ENCODE measurements at places on chromosomes 11 and 22.
A peak's percentile ranks its signal among the peaks of the same experiment; 100 is the strongest.

DNA sequence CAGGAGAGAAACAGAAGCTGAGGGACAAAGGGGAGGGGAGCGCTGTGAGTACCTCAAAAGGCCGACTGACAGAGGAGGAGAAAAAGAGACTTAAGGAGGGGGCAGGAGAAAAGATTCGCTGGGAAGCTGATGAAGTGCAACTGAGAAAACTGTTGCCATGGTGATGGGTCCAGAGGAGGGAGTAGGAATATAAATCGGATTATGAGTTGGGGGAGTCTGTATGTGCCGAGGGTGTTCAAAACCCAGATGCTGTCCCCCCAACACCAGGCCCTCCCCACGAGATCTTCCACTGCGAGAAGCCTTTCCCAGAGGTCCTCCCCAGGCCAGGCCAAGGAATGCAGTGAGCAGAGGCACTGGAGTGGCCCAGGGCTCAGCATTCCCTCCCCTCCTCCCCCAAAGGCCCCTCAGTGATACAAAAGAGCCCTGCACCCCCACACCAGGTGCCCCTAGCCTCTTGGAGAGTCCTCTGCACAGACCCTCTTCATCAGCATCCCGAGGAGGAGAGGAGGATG, 13.7 kb upstream of the BCL9L start:
- DNase-seq: no peak

DNA sequence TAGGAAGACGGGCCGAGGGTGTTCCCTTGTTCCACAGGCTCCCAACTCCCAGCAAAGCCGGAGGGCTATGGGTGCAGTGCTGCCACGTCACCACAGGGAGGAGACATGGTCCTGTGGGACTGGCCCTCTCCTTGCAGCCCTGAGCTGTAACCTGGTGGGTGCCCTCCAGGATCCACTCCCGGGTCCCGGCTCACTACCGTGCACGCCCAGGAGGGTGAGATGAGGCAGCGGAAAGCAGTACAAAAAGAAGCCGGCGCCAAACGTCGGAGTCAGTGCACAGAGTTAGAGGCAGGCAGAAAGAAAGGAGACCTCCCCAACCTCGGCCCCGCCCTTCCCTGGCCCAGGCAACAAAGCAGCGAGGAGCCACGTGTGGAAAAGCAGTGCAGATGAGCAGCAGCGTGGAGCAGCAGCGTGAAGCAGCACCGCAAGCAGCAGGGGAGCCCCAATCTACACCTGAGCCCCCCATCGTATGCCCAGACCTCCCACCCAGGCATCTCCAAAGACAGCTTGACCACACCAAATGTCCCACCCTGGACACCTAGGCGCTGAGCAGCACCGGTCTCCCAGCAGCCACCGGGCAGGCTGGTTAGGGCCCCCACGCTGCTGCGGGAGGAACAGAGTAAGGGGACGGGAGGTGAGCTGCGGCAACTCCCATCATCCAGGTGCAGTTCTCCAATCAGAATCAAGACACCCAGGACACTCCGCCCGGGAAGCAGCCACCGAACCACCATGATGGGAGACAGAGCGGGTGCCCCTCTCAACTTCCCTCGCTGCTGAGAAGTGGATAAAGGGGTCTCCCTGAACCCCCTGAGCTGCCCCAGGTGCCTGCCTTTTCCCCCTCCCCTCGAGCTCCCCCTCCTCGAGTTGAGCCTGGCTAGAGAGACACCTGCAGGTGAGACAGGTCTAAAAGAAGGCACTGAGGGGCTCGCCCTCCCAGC, 28.8 kb downstream of the IGSF9B start:
- peak; percentile 80 for DNase-seq

- peak; percentile 86 for DNase-seq
These were observed at the start of gene NCF4 for GRCh38 chr22:36860821-36861659. TSS of gene NCF4 (plus strand) at chr22:36861006. CDS start at chr22:36861172, 166 bp downstream.

- no peak for DNase-seq
These were observed 238.8 kb downstream of the TBC1D22A start for GRCh38 chr22:47001288-47001687.

DNA sequence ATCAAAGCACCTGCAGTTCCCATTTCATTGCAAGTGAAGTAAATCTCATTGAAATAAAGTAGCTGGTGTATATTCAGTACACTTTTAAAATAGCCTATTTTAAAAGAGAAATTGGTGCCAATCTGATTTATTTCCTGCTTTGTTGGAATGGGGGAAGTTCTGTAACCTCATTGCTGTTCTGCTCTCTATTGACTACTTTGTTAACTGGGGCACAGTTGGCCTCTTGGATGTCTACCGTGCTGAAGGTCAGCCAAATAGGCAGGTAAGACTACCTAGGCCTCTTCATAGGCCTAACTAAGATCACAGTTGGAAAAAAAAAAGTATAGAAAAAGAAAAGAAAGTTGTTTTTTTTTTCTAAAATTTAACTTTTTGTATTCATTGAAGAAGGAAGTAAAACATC, 9.2 kb downstream of the CTNND1 start:
- DNase-seq: no peak

GRCh38 chr22:33451866-33452469, 393.8 kb upstream of the SYN3 start:
- DNase-seq: no peak

- no peak for DNase-seq
These were observed 125.7 kb upstream of the SNX19 start for GRCh38 chr11:131042041-131042390.

DNA sequence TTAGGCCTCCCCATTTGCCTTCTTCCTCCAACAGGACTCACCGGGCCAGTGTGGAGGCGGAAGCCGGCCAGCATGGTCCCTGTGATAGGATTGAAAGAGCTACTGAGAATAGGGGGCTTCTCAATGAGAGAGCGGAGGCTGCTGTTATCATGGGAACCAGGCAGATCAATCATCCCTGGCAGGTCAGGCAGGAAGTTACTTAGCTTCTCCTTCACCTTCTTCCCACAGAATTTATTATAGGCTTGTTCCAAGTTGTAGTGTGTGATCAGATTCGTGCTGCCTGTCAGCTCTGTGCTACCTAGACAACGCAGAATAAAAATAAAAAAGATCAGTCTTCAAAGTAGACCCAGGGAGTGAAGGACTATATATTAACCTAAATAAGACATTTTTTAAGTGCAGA, 7.1 kb downstream of the MED19 start:
- no peak for DNase-seq

DNA sequence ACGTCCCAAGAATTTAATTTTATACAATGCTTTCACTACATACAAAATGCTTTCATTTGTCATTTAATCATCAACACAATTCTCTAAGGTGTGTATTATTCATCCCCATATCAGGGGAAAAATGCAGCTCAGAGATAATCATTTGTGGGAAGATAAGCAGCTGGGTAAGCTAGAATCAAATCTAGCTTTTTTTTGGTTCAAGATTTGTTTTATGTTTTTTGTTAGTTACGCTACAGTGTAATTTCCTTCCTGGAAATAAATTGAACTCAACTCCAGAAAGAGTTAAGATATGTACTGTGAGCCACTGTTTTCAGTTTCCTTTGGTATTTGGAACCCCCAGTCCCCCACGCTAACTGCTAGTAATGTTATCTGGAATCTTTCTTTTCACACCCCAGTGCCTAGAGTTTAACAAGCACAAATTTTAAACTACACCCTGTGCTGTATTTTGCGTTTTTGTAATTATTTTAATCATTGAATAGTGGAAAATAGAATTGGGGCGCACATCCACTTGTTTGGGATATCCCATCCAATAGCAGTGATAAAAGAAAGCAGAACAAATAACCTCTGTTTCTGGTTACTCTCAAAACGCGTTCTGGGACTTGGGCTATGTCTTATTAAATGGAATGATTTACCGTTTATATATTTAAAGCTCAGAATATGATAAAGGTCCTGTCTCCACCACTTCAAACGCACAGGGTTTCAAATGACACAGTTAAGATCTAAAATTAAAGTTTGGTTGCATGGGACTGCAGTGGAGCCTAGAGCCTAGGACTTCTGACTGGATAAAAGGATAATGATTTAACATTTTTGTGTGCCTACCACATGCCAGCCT, 2.1 kb upstream of the HSPA8 start:
- DNase-seq: no peak

GRCh38 chr22:45205276-45205925, 35.3 kb downstream of the KIAA0930 start:
- DNase-seq: no peak

GRCh38 chr11:42951266-42951665, 360.5 kb upstream of the API5 start:
- DNase-seq: no peak

- DNase-seq: no peak
These were observed 6.1 kb upstream of the WNT11 start for GRCh38 chr11:76212086-76213035.

GRCh38 chr11:32821517-32821916, 8.2 kb upstream of the PRRG4 start:
- no peak for DNase-seq

DNA sequence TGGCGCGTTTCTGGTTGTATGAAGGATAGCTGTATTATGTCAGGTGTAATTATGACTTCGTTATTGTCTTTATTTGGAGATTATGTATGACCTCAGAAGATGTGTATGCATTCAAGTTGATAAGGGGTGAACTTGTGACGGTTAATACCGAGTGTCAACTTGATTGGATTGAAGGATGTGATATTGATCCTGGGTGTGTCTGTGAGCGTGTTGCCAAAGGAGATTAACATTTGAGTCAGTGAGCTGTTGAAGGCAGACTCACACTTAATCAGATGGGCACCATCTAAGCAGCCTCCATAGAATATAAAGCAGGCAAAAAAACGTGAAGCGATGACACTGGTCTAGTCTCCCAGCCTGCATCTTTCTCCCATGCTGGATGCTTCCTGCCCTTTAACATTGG, 15.3 kb upstream of the CD82 start:
- no peak for DNase-seq

DNA sequence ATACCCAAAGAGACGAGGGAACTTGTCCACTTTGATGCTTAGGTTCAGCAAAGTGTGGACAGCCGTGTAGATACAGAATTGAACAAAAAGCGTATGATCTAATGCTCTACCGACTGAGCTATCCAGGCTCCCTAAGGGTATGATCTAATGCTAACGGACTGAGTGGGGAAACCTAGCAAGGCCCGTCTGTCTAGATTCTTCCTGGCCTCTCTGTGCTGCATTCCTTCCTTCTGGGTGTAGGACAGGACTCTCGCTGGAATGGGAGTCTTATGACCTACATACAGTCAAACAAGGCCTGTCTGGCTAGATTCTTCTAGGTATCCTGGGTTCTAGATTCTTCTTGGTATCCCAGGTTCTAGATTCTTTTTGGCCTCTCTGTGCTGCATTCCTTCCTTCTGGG, 8.4 kb upstream of the SLC15A3 start:
- no peak for DNase-seq

DNA sequence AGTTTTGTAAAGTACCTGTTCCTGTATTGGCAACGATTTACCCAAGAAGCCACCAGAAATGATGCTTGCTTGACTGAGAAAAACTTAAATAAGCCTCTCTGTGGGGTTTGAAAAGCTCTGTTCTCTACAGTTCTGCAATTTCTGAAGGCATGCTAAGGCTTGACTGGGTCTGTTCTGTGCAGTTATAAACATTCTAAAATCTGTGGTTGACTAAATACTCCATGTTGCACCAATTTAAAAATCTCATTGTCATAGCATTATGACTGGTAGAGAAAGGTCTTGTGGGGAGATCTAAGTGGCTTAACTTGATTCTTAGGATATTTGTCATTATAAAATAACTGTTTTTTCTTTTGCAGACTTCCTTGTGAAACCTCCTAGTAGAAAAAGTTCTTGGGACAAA, 73.7 kb downstream of the MTMR3 start:
- DNase-seq: no peak

All from upper lobe of right lung (tissue), 1 donor.